ENCODE measurements at places on chromosomes 7 and 10. TPM values are rescaled to one million over a fixed set of nuclear protein-coding genes. Genes with fewer than 3 reads are reported as not detected.
A peak's percentile ranks its signal among the peaks of the same experiment; 100 is the strongest.

The TCERG1L gene
- total RNA-seq, result 1.9 TPM

DNA sequence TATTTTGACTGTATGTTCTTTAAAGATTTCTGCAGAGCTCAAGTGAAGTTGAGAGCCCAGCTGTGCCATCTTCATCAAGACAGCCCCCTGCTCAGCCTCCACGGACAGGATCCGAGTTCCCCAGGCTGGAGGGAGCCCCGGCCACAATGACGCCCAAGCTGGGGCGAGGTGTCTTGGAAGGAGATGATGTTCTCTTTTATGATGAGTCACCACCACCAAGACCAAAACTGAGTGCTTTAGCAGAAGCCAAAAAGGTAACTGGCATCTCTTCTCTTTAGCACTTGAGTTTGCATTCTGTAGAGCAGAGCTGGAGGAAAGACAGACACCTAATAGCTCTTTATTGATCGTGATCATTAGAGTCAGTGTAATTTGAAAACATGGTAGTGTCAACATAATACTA is 33.7 kb downstream of the MCM10 start:
- DNase-seq, result no peak
- H3K36me3 ChIP-seq, result peaks cover 3% of the 10 kb centered on the region
- H3K27me3 ChIP-seq, result no peaks in the 10 kb centered on the region
- no peak overlapping the region for H3K4me3 ChIP-seq
- H3K4me1 ChIP-seq, result no peaks in the 10 kb centered on the region
- H3K27ac ChIP-seq, result no peak overlapping the region

The CPED1 gene
- 6.1 TPM for total RNA-seq

DNA sequence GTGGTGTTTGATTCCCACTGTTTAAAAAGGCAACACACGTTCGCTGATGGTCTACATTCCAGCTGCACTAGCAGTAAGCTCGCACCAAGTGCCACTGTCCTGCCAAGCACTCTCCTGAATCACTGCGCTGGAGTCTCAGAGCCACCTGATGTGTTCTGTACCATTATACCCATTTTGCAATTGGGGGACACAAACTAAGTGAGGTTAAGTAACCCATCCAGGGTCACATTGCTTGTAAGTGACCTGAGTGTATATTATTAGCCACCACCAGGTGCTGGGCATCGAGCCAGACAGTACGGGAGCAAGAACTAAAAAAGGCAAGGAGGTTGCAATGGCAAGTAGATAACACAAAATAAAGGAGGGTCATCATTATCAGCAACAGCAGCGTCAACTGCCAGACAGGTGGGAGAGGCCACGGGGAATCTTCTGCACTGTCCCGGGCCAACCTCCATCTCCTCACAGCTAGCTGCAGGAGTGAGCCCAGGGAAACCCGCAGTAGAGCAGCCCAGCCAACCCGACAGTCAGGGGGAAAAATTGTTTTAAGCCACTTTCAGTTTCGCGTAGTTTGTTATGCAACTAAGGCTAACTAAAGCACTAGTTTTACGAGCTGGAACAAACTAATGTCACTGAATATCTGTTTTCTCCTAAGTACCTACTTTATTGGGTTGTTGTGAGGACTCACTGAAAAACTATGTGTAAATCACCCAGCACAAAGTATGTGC is 712 bp upstream of the CPVL start:
- DNase-seq, result peak; percentile 6
- H3K36me3 ChIP-seq, result no peaks in the 10 kb centered on the region
- H3K4me1 ChIP-seq, result peaks cover 7% of the 10 kb centered on the region
- peak overlapping the region; percentile 65 for H3K4me3 ChIP-seq

The LRRTM3 gene
- total RNA-seq, result 0.09 TPM

DNA sequence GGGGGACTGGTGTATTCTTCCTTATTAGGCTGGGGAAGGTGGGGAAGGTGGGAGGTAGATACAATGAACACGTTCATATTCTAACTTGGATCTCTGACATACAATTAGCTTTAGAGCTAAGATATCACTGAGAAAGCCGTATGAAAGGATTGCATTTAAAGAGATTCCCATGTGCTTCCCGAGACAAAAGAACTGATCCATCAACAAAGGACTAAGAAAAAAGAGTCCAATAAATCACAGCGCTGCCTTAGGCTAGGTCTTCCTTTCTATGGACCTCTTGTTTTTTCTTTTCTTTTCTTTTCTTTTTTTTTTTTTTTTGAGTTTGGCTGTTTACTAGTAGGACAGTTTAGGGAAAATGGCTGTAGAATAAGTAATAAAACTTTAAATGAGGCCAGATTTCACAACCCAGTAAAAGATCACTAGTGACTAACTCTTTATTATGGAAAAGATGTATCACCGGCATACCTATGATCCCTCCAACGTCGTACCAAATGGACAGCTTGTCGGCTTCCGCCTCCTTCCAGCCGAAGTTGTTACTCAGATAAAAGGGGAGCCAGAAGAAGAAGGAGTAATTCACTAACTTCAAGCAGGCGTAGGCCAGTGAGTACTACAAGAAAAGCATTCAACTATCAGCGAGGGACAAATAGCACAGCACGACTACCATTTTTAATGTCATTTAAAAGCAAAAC is 50.0 kb downstream of the SLC37A3 start:
- peaks cover 24% of the 10 kb centered on the region for H3K36me3 ChIP-seq
- H3K27ac ChIP-seq, result peak overlapping the region; percentile 56
- H3K27me3 ChIP-seq, result no peaks in the 10 kb centered on the region
- H3K4me1 ChIP-seq, result peaks cover 11% of the 10 kb centered on the region

DNA sequence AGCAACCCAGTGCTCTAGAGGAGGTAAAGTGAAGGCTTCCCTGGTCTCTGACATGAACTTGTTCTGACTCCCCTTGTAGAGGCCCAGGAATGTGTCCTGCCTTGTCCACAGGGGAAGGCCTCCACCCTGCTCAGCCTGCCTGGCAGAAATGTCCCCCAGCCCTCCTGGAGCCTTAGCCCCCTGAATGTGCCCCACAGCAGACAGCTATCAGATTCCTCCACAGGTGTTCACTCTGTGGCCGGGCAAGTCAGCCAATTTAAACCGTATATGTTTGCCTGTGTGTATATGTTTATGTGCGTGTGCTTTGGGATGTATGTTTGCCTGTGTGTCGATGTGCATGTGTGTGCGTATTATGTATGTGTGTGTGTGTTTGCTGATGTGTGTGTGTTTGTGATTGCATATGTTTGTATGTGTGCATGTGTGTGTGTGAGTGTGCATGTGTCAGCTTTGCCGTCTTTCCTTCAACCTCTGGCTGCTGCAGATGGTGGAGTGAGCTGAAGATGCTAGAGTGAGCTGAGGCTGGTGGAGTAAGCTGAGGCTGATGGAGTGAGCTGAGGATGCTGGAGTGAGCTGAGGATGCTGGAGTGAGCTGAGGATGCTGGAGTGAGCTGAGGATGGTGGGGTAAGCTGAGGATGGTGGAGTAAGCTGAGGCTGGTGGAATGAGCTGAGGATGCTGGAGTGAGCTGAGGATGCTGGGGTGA is 68.9 kb upstream of the ANTXRL start:
- no peak overlapping the region for H3K4me3 ChIP-seq
- H3K36me3 ChIP-seq, result no peaks in the 10 kb centered on the region
- H3K27me3 ChIP-seq, result no peaks in the 10 kb centered on the region
- DNase-seq, result no peak
- H3K4me1 ChIP-seq, result no peaks in the 10 kb centered on the region

DNA sequence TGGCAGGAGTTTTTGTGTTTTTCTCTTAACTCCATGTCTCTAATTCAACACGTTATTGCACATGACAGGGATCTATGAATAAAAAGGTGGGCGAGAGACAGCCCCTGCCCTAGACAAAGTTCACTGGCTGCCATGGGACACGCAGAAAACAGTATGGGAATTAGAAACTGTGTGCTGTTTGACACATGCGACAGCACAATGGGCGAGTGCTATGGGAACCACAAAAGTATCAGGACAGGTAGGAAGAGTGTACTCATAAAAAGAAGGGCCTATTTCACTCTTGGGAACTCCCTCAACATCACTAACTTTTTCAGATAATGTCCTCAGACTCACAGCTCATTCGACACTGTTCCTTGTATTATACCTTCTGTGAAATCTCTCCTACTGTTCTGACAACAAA is 45.7 kb downstream of the MINDY3 start:
- no peak overlapping the region for H3K4me3 ChIP-seq
- no peak overlapping the region for H3K27ac ChIP-seq
- H3K36me3 ChIP-seq, result no peaks in the 10 kb centered on the region
- no peaks in the 10 kb centered on the region for H3K4me1 ChIP-seq
- no peak for DNase-seq
- H3K27me3 ChIP-seq, result no peaks in the 10 kb centered on the region

DNA sequence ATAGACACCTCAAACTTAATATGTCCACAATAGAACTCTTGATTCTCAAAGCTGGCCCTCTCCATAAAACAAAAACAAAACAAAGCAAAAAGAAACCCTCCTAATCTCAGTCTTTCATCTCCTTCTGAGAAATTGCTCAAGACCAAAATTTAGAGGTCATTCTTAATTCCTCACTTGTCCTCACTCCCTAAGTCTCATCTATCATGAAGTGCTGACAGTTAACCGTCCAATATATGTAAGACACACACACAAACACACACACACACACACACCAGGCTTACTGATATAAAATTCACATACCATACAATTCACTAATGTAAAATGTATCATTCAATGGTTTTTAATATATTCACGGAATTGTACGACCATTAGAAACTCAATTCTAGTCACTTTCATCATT is 17.0 kb upstream of the SVIL start:
- H3K27me3 ChIP-seq, result no peaks in the 10 kb centered on the region
- H3K4me1 ChIP-seq, result peaks cover 35% of the 10 kb centered on the region
- H3K27ac ChIP-seq, result no peak overlapping the region
- no peaks in the 10 kb centered on the region for H3K36me3 ChIP-seq
- no peak for DNase-seq

GRCh38 chr7:116799916-116800315 is 62.5 kb upstream of the CAPZA2 start:
- no peak for DNase-seq
- H3K4me1 ChIP-seq, result peaks cover 29% of the 10 kb centered on the region
- H3K36me3 ChIP-seq, result peaks cover 11% of the 10 kb centered on the region
- no peak overlapping the region for H3K4me3 ChIP-seq

The TMEM176A gene
- total RNA-seq, result 0.31 TPM

- no peaks in the 10 kb centered on the region for H3K27me3 ChIP-seq
- H3K27ac ChIP-seq, result no peak overlapping the region
- no peak overlapping the region for H3K4me3 ChIP-seq
Measured at GRCh38 chr7:4834601-4835397, 27.0 kb downstream of the PAPOLB start.

- DNase-seq, result no peak
- H3K4me1 ChIP-seq, result no peaks in the 10 kb centered on the region
- no peaks in the 10 kb centered on the region for H3K27me3 ChIP-seq
- no peak overlapping the region for H3K4me3 ChIP-seq
Measured at GRCh38 chr7:6422926-6423632, 24.7 kb downstream of the DAGLB start.

All from astrocyte (in vitro differentiated cells and primary cell).